ENCODE measurements at places on chromosomes 12 and 14.

- no peak for DNase-seq
Observed at GRCh38 chr12:49867570-49868341, 24.9 kb upstream of the BCDIN3D start.

DNA sequence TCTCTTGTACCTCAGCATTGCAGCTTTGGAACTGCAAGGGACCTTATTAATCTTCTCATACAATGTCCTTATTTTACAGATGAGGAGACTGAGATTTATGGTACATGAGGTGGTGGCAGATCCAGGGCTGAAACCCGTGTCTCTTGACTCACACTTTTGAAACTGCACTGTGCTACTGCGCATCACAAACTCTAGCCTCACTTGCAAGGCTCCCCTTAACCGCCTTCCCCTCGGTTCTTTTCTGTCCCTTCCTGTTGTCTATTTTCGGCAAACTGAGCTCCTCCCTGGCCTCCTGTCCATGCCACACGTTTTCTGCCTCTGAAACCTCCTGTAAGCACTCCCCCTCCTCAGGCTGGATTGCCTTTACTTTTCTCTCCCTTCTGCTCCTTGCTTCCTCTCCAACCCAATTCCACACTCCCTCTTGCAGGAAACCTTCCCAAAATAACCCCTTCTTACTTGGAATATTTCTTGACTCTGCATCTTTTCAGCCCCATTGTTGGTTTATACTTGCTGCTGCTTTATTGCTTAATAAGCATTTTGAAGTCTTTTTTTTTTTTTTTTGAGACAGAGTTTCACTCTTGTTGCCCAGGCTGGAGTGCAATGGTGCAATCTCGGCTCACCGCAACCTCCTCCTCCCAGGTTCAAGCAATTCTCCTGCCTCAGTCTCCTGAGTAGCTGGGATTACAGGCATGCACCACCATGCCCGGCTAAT lies 72.4 kb upstream of the CISTR start:
- no peak for DNase-seq

GRCh38 chr12:3795492-3796133 lies 42.7 kb upstream of the CRACR2A start:
- no peak for DNase-seq

DNA sequence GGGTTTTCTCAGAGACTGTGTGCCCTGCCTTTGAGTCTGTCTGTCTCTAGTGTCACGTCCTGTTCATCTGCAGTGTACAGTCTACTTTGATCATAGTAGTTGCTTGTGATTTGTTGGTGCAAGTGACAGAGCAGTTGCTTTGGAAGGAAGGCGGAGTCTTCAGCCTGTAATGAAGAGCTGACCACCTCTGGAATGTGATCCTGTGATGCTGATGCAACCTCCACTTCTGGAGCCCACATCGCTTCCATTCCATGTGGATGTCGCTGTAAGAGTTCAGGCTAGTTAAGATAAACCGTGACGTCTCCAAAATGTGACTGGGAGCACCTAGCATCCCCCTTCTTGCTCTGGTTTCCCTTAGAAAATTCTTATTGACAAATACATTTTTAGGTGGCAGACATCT lies 51.8 kb downstream of the PELI2 start:
- DNase-seq = no peak

- no peak for DNase-seq
Observed at GRCh38 chr12:108039794-108040193, 89.3 kb upstream of the WSCD2 start.

DNA sequence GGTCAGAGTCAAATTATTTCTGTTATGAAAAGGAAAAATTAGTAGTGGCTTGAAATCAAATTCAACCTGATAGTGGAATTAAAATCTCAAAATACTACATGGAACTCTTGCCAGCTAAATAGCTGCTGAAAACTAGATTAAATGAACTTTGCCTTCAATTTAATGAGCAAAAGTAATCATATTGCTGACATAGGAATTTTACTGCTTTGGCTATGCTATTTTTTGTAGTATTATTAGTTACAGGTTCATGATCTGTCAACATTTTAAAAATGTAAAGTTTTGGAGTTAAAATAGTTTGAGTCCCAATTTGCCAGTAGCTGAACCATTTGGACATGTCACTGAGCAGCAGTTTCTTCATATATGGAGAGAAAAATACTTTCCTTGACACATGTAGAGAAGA lies 81.4 kb downstream of the RERGL start:
- DNase-seq = no peak

- no peak for DNase-seq
Observed at GRCh38 chr12:43318021-43318420, 234.0 kb downstream of the ADAMTS20 start.

GRCh38 chr12:78384541-78384940 lies 480.0 kb upstream of the SYT1 start:
- no peak for DNase-seq

GRCh38 chr14:102377696-102378095 lies 15.0 kb downstream of the TECPR2 start:
- DNase-seq = no peak

GRCh38 chr14:22337521-22337920 lies 251.5 kb downstream of the DAD1 start:
- DNase-seq = no peak

DNA sequence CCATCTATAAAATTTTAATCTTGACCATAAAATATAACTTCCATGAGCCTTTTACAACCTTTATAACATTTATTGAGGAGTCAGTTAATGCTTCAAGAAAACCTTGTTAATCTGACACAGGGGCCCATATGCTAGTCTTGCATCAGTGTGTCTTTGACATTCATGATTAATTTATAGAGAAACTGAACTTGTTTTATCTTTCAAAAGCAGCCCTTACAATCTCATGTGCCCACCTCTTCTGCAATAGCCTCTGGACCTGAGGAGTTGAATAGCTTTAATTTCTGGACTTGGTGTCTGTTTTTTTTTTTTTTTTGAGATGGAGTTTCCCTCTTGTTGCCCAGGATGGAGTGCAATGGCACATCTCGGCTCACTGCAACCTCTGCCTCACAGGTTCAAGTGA lies 8.6 kb upstream of the LPCAT3 start:
- DNase-seq = no peak

DNA sequence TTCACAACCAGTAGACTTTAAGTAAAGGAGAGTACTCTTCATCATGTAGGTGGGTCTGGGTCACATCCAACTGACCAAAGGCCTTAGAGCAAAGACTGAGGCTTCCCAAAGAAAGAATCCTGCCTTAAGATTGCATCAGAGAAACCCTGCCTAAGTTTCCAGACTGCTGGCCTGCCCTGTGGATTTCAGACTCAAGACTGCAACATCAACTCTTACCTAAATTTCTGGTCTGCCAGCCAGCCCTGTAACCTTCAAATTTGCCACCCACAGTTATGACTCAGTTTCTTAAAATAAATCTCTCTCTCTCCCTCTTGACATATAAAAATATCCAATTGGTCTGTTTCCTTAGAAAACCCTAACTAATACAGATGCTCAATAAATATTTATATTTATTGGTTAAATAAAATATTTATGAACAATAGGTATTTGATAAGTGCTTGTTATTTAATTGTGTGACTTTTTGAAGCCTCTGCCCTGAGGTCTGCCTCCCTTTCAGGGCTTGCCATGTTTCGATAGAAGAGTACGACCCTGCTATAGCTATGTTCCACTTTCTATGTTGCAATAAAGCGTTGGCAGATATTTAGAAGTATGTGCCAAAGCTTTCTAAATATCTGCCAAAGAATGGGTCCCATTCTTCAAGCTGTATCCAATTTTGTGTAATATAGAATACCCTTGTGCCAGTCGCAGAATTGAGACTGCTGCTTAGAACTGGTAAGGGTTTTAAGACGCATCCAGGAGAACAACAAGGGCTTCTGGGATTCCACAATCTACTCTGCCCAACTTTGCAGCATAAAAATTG lies 65.7 kb downstream of the TMEM30B start:
- peak; percentile 90 for DNase-seq

DNA sequence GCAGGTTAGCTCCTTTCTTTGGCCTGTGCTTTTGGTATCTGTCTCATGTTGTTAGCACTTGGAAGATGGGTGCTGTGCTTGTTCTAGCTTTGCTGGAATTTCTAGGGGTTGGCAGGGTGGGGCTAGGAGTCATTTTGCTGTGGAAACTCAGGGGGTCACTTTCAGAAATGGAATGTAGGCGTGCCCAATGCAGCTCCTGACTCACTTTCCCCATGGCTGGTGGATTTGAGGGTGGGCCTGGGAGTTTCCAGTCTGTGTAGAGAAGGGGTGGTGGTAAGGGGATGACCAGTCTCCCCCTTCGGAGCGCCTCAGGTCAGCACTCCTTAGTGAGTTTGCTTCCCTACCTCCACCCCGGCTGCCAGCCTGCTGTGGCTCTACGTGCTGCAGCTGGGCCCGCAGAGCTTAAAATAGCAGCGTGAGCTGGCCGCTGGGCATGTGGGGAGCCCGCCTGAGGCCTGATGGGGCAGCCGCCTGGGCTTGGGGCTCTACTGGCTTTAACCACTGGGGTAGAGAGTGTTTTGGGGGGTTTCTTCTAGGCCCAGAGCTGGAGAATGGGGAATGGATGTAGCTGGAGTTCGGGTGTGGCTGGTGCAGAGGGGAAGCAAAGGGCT lies 108.2 kb downstream of the TSPAN9 start:
- DNase-seq = no peak

- DNase-seq = no peak
Observed at GRCh38 chr12:67658486-67658885, 9.9 kb downstream of the DYRK2 start.

DNA sequence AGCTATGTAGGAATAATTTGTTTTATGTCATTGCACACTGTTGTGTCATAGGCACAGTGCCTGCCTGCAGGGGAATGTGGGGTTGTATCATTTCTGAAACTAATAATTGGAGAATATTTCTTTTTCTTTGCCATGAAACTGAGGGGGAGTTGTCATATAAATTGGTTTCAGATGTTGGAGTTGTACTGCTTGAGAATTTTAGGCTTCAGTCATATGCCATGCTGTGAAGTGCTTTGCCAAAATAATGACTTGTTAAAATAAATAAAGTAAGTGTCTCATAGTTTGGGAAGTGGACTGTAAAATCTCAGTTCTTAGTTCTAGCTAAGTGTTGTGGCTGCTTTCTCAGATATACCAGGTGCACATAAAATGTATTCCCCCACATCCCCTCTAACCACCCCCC lies 116.8 kb downstream of the DAAM1 start:
- DNase-seq = peak; percentile 87

DNA sequence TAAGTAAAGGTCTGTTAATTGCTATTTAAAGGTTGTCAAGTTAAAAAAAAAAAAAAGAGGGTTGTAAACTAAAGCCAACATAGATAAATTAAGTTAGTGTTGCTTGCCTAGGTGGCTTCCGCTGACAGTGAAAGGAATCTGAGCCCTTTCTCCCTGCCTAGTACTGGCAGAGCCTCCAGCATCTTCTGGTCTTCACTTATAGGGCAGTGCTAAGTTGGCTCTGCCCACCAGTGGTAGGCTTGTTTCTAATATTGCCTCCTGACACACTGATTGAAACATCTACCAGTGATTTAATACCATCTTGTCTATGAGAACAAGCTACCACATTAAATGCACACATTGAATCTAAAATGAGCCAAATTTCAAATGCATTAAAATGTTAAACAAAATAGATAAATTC lies 39.7 kb downstream of the PLEKHA5 start:
- no peak for DNase-seq

DNA sequence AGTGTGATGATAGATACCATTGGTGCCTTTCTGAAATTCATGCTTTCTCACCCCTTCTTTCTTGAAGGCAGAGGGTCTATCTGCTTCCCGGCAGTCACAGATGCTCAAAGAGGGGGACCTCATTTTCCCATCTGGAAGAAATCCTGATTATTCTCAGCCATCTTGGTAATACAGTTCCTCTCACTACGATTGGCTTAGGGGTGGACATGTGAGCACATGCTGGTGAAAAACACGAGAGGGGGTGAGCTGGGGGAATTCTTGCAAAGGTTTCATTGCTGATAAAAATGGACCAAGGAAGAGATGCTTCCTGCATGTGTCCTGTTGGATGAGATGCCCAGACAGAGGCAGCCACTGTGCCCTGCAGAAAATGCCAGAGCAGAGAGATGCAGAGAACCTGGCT lies 13.8 kb upstream of the SCARB1 start:
- DNase-seq = no peak

DNA sequence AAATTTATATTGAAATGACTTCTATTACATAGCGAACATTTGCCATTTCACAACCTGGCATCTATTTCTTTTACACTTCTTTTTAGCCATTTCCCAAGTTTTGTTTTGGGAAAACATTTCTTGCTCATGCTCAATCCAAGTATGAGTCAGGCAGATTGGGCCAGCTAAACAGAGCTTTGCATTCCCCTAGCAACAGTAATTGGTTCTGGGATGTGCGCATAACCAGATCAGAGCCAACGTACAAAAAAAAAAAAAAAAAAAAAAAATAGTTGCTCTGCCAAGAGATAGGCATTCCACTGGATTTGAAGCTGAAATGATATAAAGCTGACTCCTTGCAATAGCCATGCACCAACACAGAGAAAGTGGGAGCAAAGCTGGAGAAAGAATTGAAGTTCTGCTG lies 37.5 kb downstream of the PLCZ1 start:
- DNase-seq = peak; percentile 88

GRCh38 chr14:97033556-97034081 lies 236.4 kb downstream of the VRK1 start:
- DNase-seq = no peak

DNA sequence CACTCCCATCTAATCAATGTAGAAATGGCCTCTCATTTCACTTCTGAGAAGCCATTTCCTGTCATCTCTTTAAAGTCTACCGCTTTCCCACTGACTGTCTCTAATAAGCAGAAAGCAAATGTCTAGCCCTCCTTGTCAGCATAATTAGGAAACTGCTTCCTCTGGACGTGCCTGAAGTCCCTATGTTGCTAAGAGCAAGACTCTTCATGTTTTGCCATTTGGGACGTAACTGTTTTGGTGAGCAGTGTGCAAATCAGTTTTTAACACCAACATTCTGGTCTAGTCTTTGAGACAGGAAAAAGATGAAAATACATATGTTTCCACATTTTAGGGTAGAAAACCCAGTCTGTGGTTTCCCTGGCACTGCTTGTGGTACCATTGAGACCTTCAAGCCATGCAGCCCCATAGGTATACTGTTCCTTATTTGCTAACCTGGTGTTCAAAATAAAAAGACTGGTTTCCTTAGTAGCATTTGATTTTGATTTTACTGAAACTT lies 22.2 kb downstream of the IFNG start:
- no peak for DNase-seq

GRCh38 chr12:97745406-97746101 lies 282.9 kb downstream of the RMST start:
- DNase-seq = no peak
